ENCODE measurements at places on chromosomes 4 and X. TPM values are rescaled to one million over a fixed set of nuclear protein-coding genes. Genes with fewer than 3 reads are reported as not detected.

GRCh38 chr4:8682296-8682695 lies 89.7 kb downstream of the CPZ start:
- no peak for DNase-seq

- peak; percentile 88 for DNase-seq
Observed at GRCh38 chr4:6221851-6222760, 21.8 kb upstream of the JAKMIP1 start.

- DNase-seq: no peak
Observed at GRCh38 chr4:95889662-95890061, 49.8 kb downstream of the PDHA2 start.

DNA sequence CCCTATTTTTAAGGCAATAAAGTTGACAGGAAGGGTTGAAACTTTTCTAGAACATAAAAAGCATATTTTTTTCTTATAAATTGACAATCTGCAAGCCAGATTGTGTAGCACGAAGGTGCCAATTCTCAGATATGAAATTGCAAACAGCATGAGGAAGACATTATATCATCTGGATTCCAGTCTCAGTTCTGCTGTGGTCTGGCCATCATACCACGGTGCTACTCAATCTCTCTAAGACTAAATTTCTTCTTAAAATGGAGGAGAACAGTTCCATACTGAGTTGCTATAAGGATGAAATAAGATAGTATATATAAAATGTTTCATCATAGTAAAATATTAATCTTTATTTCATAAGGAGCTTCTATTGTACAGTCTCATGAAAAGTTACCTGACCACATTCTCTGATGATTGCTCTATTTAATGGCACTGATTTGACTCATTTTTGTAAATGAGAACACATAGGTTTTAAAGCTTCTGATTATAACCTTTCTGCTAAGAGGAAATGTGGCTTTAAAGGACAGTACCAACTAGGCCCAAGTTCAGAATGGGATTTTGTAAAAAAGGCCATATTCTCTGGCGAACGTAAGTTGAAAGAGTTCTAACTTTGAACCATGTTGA lies 127.9 kb downstream of the SHROOM3 start:
- DNase-seq: no peak

- no peak for DNase-seq
Observed at GRCh38 chr4:158912390-158912789, 143.6 kb downstream of the FNIP2 start.

- no peak for DNase-seq
Observed at GRCh38 chr4:116829187-116829586, 256.2 kb downstream of the TRAM1L1 start.

GRCh38 chr4:147590249-147590920 lies 26.8 kb upstream of the TMEM184C start:
- peak; percentile 33 for DNase-seq

GRCh38 chr4:122836941-122837340 lies 10.3 kb downstream of the FGF2 start:
- DNase-seq: no peak

DNA sequence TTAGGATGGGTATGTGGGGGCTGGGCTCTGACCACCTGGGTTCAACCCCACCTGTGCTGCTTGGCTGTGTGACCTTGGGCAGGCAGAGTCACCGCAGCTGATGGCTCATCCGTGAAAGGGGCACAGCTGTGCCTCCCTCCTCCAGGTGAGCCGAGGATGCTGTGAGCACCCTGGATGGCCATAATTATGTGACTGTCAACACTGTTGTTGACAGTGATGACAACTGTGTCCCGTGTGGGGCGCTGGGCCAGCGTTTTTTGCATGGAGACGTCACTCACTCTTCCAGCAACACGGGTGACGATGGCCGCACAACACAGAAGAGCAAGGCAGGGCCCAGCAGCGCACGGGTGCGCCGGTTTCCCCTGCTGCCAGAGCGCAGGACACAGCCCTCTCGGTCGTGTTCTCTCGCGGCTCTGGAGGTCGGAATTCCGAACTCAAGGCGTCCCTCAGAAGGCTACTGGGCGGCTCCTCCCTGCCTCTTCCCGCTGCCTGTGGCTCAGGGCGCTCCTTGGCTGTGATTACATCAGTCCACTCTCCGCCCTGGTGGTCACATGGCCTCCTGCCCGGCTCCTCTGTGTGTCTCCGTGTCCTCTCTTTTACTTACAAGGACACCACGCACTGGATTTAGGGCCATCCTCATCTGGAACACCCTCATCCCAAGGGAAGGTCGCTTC lies 1.3 kb downstream of the SH3TC1 start:
- no peak for DNase-seq

DNA sequence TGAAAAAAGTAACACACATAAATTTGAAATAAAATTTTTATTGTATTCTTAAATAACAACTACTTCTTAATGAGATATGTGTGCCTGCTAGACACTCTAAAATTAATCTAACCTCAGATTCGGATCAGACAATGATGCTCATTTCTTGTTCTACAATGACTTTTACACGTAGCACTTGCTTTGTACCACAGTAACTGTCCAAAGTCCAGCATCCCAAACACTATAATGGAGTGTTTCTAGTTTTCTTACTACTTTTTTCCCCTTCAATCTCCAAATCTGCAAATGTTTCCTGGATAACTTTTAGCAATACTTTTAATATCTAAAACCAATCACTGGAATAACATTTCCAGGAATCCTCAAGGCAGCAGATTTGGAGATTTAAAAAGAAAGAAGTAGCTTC lies 75.9 kb downstream of the ADGRA3 start:
- DNase-seq: no peak

- DNase-seq: no peak
Observed at GRCh38 chrX:15465347-15465746, 27.8 kb downstream of the PIR start.

DNA sequence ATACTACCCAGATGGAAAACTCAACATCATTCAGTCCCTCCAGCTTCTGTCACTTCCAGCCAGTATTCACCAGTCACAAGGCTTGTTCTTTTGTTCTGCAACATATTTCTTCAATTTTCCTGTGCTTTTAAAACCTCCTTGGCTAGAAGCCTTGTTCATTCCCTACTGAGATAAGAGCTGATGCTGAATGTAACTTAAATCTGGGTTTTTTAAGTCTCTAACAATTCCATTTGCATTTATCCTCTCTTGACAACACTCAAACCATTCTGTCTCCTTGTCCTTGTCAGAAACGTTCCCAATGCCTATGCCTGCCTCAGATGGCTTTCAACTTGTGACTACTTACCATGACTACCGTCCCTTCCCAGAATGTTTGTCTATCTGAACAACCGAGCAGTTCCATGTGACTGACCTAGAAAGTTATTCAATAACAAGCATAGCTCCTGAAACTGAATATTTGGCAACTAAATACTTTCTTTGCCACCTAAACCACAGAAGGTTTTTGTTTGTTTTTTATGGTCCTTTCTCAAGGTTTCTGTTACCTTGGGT lies 682.9 kb upstream of the GALNTL6 start:
- peak; percentile 2 for DNase-seq

- no peak for DNase-seq
Observed at GRCh38 chr4:8694226-8694625, 101.7 kb downstream of the CPZ start.

GRCh38 chr4:121594796-121595526 lies 101.8 kb downstream of the ANXA5 start:
- no peak for DNase-seq

DNA sequence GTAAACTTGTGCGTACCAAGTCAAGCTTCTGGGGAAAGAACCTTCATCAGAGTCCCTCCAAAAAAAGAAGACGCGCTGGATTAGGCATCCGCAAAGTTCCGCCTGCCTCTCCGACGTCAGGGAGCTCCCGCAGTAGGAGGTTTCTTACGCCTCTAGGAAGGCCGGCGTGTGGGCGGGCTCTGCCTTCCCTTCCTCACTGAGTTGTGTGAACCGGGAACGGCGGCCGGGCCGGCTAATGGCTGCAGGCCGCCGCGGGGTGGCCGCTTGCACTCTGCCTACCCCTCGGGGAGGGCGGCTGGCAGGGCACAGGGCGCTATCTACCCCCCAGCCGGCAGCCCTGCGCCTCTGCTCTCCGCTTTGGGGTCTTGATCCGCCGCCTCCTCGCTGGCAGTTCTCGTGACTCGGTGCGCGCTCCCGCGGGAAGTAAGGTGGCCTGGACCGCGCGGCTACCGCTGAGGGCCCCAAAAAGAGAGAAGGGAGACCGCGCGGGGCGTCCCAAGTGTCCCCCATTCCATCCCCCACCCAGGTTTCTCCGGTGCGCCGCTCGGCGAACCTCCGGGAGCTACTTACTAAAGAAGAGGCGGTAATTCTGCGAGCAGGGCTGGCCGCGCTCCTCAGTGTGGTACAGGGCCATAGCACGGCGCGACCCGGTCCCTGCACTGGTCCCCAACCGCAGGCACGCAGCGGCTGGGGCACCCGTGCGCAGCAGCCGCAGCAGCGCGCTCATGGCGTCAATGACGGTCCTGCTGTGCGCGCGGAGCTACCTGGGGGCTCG lies at the start of gene PPA2:
Gene PPA2, minus strand, starts transcription at position 739 of the 775 bp plus-strand sequence. Its CDS starts 12 bp downstream, at position 727.
- DNase-seq: peak; percentile 84

DNA sequence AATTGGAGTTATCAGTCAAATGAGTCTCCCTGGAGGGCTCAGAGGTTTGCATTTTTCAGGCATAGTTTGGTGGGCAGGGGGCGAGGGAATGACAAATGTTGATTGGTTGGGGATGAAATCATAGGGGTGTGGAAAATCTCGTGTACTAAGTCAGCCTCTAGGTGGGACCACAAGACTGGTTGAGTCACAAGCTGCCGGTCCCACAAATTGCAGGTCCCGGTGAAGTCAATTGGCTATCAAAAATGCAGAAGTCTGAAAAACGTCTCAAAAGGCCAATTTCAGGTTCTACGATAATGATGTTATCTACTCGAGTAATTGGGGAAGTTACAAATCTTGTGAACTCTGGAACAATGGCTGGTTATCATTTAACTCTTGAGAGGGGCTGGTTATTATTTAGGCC lies 98.8 kb upstream of the DHX15 start:
- no peak for DNase-seq

DNA sequence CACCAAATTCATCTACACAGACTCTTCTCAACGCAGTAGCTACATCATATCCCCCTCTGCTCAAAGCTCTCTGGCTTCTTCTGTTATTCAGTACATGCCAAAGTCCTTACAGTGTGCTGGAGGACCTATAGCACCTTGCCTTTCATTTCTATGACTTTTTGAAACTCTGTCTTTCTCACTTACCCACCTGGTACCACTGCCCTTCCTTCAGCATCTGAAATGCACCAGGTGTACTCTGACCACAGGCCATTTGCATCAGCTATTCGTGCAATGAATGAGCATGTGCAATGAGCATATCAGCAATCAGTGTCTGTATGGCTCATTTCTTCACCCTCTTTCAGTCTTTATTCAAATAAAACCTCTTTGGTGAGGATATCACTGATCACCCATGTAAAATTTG lies 399.9 kb downstream of the RAB28 start:
- DNase-seq: no peak

DNA sequence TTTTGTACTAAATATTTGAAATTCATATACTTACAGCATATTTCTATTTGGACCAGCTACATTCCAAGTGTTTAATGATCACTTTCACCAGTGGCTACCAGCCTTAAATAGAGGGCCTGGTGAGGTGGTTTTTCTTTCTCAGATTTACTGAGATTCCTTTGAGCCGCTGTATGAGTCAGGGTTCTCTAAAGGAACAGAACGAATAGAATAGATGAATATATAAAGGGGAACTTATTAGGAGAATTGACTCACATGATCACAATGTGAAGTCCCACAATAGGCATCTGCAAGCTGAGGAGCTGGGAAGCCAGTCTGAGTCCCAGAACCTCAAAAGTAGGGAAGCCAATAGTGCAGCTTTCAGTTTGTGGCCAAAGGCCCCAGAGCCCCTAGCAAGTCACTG lies 146.2 kb upstream of the TLL1 start:
- no peak for DNase-seq

GRCh38 chr4:73867783-73868182 lies 1.4 kb upstream of the CXCL1 start:
- DNase-seq: no peak

DNA sequence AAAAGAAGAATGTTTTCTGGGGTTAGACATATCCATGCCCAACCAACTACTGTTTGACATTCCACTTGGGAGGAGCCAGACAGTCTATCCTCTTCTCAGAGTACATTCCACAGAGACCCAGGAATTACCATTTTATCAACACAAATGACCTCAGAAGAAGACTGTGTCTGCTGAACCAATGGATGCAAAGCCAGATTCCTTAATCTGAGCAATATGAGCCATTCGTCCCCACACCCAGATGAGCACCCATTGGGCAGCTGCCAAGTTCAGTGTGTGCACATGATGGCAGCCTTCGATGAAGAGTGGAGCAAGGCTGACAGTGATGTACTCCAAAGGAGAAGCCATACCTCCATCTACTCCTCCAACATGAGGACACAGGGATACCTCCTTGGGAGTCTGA lies 111.3 kb downstream of the ZNF674 start:
- DNase-seq: no peak

GRCh38 chr4:145285928-145286327 lies 105.5 kb upstream of the OTUD4 start:
- no peak for DNase-seq

GRCh38 chrX:39981946-39982345 lies 115.8 kb downstream of the BCOR start:
- no peak for DNase-seq

- peak; percentile 72 for DNase-seq
Observed at GRCh38 chr4:42655921-42656678, 805 bp downstream of the ATP8A1 start.

- DNase-seq: peak; percentile 29
Observed at GRCh38 chrX:15973299-15973698, 118.7 kb upstream of the AP1S2 start.

- no peak for DNase-seq
Observed at GRCh38 chr4:25817059-25817681, 45.6 kb downstream of the SEL1L3 start.

DNA sequence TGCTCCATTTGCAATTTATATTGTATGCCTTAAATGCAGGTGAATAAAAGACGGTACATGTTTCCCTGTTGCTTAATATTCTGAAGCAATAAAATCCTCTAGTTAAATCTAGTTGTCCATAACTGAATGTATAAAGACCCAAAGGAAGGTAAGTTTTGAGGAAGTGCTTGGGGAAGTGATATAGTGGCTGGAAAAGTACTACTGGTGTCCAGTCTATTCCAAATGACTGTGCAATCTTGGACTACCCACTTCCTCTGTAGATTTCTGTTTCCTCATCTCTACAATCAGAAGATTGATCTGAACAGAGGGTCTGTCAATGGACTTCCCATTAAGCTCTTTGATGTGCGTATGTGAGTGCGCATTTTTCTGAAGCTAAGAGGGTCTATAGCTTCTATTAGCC lies 17.0 kb downstream of the SNCA start:
- DNase-seq: no peak

DNA sequence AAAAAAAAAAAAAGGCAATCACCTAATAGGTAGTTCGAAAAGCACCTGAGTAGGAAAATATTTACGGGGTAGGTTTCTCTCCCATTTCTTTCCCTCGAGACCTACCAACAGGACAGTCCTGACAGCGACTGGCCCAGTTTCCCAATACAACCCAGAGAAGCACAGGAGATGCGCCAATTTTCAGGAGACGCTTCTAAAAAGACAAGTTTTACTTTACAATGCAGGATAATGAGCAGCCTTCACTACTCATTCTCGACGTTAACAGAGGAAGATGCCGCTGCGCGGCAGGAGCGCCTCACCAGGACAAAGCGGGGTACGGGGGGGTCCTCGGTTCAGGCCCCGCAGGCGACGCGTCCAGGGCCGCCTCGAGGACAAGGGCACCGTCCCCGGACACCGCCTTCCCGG lies 708 bp downstream of the BCLAF3 start:
- peak; percentile 29 for DNase-seq

CLDN22 gene
- not detected for total RNA-seq

LRCH2 gene
- 0.12 TPM for total RNA-seq

CCKAR gene
- total RNA-seq: not detected

DKK2 gene
- not detected for total RNA-seq

GLRA3 gene
- total RNA-seq: not detected

TLR2 gene
- total RNA-seq: not detected

HTT-AS gene
- not detected for total RNA-seq

JAKMIP1 gene
- total RNA-seq: not detected

RPL9 gene
- 4,926 TPM for total RNA-seq

HTR2C gene
- not detected for total RNA-seq

All from G401 (cell line).